ENCODE measurements at places on chromosomes 2 and 18.
A peak's percentile ranks its signal among the peaks of the same experiment; 100 is the strongest.

DNA sequence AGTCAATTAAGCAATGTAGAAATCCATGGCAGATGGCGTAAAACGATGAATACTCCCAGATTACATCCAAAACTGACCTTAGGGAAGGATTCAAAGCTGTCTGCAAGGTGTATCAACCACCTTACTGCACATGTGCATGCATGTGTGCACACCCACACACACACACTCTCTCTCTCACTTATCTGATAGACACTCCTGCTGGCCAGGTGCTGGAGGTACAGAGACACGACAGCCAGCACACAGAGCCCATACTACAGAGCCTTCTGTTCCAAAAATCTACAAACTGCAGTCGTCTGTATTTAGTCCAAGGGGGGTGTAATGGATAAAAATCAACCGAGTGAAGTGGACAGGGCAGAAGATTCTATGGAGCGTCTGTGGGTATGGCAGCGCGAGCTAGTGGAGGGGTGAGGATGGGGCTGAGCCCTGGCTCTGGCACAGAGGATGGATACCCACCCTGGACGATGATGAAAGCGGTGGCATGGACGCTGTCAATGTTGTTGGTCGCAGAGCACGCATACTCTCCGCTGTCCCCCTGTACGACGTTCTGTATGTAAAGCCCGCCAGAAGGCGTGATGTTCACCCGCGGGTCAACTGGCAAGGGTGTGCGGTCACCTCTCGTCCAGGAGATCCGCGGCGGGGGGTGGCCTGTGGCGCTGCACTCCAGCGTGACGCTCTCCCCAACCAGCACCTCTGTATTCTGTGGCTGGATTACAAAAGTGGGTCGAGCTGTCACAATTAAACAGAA is 78.4 kb downstream of the PXDN start:
- DNase-seq = no peak

- DNase-seq = no peak
Measured at GRCh38 chr2:67842375-67842959, 220.3 kb downstream of the C1D start.

- DNase-seq = no peak
Measured at GRCh38 chr2:60046529-60046928, 506.9 kb downstream of the BCL11A start.

DNA sequence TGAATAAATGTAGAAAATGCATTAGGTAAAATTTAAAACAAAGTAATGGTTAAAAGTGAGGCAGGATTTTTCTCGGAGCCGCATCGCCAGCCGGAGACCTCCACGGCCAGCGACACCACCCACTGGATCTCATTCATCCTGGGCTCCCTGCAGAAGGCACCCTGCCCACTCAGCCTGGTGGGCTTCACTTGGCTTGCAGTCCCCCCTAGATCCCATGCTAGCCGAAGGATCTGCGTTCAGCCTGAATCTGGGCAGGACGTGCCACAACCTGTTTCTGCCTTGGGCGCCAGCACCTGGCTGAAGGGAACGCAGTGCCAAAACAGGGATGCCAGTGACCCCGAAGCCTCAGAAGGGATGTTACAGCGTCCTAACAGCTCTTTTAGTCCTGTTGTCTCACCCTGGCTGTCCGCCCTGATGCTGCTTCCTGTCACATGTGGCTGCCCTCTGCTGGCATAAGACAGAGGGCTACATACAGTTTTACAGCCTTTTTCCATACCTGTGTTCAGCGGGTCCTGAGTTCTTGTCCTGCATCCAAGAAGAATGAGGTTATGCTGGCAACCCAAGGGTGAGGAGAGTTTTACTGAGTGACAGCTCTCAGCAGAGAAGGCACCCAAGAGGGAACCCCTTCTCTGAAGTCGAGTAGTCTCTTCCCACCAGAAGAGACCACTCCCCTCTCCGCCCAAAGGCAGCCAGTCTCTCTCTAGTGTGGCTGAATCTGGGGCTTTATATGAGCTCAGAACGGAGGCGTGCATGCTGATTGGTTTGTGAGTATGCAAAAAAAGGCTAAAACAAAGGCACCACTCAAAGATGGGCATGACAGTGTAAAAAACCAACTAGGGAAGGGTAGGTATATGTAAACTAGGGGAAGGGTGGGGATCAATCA is 173.1 kb upstream of the GYPC start:
- DNase-seq = peak; percentile 8

DNA sequence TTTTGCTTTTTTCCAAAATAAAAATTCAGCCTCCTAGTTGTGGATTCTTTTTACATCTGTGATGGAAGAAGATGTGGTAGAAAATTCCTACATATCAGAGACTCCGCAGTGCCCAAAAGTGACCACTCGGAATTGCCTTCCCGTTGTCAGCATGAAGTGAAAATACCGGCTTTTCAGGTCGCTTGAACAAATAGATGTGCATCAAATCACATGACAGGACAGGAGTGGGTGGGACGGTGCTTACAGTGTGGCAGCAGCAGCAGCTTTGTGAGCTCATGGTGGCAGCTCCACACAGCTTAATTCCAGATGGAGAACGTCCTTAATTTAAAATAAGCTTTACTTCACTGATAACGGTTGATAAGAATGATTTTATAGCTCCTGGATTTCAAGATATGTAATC is 20.3 kb downstream of the SALL3 start:
- no peak for DNase-seq

DNA sequence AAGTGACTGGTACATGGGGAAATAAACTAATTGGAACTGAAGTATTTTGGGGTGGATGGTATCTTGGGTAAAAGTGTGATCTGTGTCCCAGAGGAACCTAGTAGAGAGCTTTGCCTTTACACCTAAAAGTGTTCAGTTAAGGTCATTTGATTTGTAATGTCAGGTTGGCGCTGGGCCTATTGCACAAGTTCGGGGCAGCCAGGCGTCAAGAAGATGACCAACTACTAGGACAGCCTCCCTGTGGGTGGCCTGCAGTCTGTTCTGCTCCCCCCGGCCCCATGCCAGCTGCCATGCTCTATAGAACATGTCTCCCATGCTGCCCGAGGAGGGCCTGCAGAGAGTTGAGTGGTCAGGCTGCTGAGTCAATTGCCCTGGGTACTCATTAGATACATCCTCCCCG is 10.1 kb downstream of the RRM2 start:
- no peak for DNase-seq

DNA sequence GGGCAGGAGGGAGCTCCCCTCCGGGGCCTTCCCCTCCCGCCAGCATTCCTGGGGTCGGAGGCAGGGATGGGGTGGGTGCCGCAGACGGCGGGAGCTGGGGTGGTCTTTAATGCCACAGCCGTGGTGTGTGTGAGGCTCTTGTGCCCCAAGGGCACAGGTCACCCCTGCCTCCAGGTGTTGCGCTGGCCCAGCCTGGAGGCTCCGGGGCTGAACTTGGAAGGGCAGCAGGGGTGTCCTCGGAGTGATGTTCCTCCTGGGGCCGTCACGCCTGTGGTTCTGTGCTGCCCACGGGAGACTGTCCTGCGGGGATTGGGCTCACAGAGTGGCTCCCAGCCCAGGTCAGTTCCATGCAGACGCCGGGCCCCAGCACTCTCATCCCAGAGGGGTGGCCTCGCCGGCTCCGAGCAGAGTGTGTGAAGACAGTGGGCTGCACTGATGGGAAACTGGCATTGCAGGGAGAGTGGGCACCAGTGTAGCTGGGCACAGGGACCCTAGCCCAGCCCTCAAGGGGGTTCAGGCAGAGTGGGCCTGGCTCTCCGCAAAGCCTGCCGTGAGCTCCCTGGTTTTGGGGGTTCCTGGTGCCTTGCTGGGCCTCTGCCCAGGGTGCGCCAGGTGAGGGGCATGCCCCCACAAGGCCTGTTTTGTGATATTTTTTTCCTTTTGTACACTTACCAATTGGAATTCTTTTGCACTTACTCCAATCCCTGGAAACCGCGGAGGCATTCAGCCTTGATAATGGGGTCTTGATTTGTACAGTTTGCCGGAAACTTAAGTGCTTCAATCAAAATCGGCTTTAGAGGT is 56.7 kb downstream of the NFATC1 start:
- DNase-seq = no peak

- DNase-seq = no peak
Measured at GRCh38 chr2:208671886-208672680, 265.5 kb downstream of the PTH2R start.

DNA sequence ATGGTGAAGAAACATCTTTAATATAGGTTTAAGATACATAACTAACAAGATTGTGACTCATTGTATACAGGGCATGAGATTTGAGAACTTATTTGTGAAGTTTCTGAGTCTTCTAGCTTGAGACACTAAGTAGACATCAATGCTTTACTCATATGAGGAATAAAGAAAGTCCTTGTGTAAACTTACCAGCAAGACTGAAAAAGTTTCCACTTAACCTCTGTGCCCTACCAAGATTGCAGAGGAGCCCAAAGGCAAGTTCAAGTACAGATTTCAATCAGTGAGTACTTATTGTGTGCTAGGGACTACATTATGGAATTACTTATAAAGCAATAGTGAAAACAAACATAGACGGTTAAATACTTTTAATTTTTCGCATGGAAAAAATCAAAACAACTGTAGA is 1041.2 kb upstream of the CELF4 start:
- DNase-seq = no peak

DNA sequence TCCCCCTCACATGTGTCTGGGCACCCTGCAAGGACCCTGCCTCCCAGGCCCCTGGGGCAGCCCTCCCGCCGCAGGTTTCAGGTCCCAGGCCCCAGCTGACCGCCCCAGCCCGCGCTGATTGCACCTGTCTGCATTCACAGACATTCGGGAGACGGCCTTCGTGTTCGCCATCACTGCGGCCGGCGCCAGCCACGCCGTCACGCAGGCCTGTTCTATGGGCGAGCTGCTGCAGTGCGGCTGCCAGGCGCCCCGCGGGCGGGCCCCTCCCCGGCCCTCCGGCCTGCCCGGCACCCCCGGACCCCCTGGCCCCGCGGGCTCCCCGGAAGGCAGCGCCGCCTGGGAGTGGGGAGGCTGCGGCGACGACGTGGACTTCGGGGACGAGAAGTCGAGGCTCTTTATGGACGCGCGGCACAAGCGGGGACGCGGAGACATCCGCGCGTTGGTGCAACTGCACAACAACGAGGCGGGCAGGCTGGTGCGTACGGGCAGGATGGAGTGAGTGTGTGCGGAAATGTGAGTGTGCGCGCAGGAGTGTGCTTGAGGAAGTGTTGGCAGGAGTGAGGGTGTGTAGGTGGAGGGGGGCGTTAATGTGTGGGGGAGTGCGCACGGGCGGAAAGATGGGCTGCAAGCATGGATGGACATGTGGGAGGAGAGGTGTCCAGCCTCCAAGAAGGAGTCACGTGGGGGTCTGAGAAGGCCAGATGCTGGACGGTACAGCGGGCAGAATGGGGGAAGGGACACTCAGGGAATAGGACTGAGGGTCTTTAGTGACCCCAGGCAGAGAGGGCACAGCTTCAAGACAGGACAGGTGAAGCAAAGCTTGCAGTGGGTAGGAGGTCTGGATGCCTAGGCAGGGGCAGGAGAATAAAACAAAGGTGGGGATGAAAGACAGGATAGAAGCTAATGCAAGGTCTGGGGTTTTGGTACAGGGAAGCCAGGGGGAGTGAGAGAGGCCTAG is 9.0 kb upstream of the WNT10A start:
- DNase-seq = no peak

DNA sequence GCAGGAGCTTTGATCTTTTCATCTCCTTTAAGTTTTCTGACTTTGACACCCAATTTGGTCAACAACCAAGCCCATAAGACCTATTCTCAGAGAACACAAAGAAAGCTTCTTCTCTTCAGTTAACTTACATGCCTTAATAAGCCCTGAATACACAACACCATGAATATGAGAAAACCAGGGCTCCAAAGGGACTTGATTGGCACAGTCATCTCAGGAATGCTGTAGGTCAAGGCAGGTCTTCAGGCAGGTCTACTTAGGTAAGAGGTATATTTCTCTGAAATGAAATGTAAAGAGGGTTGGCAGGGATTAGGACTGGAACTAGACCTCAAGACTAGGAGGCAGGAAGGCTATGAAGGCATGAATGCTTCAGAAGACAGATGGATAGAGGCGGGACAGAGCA is 24.4 kb upstream of the EIF2AK3 start:
- no peak for DNase-seq

DNA sequence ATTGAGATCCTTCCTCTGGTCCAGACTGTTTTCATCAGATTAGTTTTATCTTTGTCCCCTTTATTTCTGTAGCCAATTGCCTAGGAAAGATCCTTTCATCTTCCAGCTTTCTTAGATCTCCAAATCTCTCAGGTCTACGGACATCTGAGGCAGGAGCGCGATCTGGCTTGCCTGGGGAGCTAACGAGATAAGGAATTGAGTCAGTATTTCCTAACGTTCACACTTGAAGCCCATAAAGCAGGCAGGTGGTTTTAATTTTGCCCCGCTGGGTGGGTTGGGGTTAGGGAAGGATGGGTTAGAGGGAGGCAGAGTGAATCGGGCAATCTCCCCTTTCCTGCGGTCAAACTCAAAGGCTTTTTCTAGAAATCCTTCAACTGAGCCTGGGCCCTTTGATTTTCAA is 727 bp upstream of the TTLL4 start:
- DNase-seq = no peak

GRCh38 chr2:45962177-45962921 is 310.9 kb downstream of the PRKCE start:
- DNase-seq = no peak

GRCh38 chr18:47522359-47522758 is 270.9 kb upstream of the SKOR2 start:
- no peak for DNase-seq

DNA sequence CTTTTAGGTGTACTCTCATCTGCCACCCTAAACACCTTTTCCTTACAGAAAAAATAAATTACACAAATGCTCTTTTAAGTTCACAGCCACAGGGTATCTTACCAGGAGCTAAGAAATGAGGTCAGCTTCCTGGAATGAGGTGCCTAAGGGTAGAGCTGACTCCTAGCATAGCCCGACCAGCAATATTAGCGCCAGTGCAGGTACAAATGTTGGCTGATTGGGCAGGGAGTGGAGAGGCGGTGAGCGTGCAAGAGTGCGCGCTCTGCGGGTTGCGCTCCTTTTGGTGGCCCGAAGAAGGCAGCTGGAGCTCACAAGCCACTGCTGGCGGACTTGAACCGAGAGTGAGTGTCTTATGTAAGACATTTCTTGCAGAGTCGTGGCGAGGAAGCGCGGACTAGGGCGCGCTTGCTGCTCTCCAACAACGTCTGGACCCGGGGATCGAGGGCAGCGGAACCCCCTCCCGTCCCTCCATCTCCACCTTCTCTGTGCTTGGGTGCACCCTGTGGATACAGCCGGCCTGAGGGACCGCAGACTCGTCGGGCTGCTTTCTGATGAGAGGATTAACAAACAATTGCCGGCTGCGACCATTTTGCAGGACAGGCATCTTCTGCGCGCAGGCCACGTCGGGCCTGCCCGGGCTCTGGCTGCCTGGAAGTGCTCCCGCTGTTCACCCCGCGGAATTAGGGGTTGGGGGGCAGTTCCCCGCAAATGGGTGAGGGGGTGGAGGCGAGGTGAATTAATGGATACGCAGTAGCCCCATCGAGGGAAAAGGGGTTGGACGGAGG is 17.3 kb downstream of the BOLA3 start:
- no peak for DNase-seq

Data from HuH-7 (cell line).